ENCODE measurements at places on chromosomes 2 and 18. TPM values are rescaled to one million over a fixed set of nuclear protein-coding genes. Genes with fewer than 3 reads are reported as not detected.

HNMT gene
- 65.5 TPM for polyA plus RNA-seq

ZNF516 gene
- 3.2 TPM for polyA plus RNA-seq

RTTN gene
- 2.8 TPM for polyA plus RNA-seq

GREB1L gene
- polyA plus RNA-seq = 0.15 TPM

C2orf15 gene
- 3.4 TPM for polyA plus RNA-seq

MGAT4A gene
- 4.8 TPM for polyA plus RNA-seq

CDH2 gene
- polyA plus RNA-seq = 3.7 TPM
